ENCODE measurements at places on chromosomes 1 and 21. TPM values are rescaled to one million over a fixed set of nuclear protein-coding genes. Genes with fewer than 3 reads are reported as not detected.

GRCh38 chr1:52404975-52405338, 555 bp downstream of the PRPF38A start:
- DNase-seq: no peak

DNA sequence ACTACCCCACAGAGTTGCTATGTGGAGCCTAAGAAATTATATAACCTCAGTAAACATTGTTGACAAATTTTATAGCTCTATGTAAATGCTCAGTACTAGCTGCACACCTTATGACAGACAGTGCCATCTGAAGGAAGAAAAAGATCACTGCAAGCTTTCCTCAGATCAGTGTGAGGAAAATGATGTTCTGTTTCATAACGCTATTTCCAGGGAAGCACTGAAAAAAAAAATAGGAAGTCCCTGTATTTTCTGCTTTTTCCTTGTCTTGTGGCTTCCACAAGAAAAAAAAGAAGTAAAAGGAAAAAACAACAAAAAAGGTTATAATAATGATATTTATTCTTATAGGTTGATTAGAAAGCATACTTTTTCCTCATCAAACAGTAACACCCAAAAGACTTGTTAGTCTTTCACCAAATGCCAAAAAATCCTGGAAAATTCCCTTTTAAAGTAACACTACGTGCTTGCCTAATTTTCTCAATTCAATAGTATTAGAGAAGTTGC, 23.2 kb downstream of the LYST start:
- peak; percentile 39 for DNase-seq

- no peak for DNase-seq
Measured at GRCh38 chr1:59138402-59138801, 158.5 kb upstream of the FGGY start.

The MSH4 gene
- total RNA-seq: 0.80 TPM

DNA sequence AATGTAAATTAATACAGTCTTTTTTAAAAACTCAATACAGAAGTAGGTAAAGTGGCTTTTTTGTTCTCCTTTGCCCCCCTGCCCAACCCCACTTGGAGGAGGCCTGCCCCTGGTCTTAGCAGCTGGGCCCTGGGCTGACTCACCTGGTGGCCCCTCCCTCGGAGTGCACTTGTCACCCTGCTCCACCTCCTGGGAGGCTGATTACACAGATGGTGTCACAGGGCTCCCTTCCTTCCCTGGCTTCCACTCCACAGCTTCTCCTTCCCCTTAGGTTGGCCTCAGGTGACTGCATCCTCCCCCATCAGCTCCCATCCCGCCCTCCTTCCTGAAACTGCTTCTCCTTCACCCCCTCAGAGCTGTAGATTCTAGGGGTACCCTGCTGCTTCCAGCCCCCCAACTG, 11.7 kb upstream of the CAPN9 start:
- no peak for DNase-seq

The CDC20 gene
- 223 TPM for total RNA-seq

DNA sequence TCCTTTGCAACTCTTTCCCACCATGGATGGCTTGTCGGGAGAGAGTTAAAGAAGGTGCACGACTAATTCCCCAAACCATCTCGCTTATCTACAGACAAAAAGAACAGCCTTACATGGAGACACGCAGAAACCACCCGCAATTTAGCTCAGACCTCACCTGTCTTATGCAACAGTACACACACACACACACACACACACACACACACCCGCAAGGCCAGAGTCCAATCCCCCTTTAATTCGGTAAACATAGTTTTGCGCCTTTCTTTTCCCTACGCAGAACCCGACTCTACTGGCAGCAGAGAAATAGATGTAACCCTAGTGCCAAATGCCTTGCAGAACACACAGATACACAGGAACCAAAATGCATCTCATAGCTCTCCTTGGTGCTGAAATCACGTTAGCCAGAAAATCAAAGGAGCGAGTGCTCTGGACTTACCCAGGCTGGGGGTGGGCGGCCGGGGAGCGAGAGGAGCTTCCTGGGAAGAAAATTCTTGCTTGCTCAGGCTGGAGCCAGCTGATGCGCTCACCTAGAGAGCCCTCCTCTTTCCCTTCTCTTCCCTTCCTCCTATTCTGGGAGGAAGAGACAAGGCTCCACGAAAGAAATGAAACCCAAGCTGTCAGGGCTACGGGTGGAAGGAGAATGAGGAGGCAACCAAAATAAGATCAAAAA, 470 bp downstream of the TNR start:
- DNase-seq: no peak

DNA sequence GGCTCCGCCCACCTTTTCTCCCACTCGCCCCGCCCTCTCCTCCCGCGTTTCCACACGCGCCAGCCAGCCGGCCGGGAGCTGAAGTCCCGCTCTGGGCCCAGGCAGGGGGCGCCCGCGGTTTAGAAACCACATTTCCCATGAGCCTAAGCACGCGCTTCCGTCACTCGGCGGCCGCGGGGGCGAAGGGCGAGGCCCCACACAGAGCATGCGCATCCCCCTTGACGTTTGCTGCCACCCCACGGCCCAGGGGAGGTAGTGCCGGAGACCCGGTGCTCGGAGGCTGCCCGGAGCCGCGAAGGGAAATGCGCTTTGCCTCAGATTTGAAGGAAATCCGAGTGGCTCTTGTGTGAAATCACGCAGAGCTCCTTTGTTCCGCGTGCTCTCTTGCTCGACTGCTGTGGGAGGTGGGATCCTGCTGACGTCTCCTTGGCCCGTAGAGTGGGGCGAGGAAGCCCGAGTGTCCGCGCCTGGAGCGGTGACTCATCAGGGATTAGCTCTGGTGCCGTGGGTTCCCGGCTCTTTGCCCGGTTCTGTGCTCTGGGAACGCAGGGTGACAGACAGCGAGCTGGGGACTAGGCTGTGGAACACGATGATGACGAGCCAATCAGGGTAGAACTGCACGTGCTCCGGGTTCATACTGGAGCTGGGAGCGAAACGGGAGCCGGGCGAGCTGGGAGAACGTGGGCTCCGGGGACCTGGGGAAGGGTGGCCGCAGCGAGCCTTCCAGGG, 406 bp upstream of the B3GALNT2 start:
- DNase-seq: peak; percentile 99

The SELP gene
- total RNA-seq: not detected

DNA sequence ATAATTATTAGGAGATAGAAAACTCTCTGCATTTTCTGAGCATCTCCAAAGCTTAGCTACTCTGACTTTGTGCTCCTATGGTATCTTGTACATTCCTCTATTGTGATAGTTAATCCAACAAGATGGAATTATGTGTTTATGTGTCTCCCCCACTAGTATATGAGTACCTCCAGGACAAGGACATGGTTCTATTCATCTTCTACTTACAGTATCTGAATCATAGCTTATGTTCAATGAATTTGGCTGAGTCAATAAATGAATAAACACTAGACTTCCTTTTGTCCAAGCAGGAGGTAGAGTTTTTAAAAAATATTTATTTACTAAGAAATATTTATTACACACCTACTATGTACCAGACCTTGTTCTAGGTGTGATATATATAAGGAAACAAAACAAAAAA, 18.4 kb upstream of the CTH start:
- no peak for DNase-seq

DNA sequence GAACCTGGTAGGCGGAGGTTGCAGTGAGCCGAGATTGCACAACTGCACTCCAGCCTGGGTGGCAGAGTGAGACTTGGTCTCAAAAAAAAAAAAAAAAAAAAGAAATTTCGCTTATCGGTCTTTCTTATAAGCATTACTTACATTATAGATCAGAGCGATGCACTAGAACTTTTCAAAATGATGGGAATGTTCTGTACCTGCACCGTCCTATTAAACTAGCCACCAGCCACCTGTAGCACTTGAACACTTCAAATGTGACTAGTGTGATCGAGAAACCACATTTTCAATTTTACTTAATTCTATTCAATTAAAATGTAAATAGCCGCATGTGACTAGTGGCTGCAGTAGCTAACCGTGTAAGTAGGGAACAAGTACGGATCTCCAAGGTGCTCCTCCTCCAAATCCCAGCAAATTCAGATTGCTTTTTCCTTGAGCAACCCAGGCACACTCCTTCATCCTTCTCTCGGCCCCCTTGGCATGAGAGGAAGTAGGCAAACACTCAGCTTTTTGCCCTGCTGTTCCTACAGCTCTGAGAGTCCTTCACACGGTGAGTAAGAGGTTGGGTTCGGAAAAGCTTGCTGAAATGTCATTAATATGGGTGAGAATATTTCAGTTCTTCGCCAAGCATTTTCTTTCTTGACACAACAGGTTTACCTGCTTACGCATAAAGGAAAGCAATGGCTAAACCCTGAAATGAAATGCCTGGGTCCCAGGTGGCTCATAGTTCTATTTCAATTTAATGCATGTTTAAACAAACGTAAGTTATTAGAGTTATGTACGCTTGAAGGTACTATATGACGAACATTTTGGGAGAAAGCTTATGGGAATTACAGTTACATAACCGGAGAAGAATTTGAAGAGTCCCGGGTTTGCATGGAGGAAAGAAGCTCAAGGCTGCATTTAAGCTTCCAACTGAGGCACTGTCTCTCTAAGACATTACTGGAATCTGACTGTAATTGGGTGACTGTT, 69.5 kb upstream of the HUNK start:
- no peak for DNase-seq

The FYB2 gene
- total RNA-seq: not detected

- no peak for DNase-seq
Measured at GRCh38 chr1:46793126-46793525, 5.7 kb upstream of the CYP4B1 start.

The P3R3URF gene
- not detected for total RNA-seq

GRCh38 chr1:39632682-39633417, 6.6 kb downstream of the HEYL start:
- DNase-seq: no peak

DNA sequence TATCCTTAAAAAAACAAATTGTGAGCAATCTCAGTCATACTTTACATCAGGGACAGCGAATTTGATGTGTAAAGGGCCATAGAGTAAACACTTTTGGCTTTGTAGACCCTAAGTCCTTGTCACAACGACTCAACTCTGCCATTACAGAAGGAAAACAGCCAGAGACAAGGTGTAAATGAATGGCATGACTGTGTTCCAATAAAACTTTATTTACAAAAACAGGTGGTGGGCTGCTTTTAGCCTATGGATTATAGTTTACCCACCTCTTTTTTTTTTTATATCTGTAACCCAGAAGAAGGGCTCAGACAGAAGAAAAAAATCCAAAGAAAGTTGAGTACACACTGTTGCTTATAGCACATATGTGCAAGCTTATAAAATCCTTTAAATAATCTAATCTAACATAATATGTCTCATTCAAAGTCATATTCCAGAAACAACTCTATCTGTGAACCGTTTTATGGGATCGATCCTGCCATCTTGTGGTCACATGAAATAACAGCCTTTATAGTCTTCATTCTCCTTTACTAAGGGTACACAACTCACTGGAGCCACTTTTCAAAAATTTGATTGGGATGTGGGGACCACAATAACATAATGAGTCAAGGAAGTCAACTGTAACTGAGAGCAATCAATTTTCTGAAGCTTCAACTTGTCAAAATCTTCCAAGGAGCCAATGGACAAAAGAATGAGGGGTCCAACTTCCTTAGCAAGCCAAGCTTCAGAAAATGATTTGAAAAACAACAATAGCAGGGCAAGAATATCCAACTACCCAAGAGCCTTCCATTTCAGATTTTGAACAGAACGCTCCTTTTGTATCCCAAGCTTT, 142.2 kb upstream of the KRTAP19-8 start:
- peak; percentile 51 for DNase-seq

The CSF3R gene
- total RNA-seq: not detected

- DNase-seq: no peak
Measured at GRCh38 chr21:15066123-15066575, 1.3 kb upstream of the NRIP1 start.

DNA sequence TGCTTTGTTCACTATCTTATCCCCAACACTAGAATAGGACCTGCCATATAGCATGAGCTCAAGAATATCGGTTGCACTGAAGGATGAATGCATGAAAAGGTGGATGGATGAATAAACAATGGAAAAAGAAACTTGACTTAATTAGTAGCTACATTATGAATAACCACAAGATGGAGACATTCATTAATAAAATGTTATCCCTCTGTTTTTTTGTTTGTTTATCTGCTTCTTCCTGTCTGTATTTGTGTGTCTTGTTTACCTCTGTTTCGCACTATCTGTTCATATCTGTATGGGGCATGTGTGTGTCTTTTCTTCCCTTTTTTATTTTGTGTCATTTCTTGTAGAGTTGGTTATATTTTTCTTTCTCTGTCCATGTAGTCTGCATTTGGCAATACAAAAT, 1.1 kb upstream of the OR14I1 start:
- DNase-seq: no peak

The SHISAL2A gene
- total RNA-seq: 0.27 TPM

DNA sequence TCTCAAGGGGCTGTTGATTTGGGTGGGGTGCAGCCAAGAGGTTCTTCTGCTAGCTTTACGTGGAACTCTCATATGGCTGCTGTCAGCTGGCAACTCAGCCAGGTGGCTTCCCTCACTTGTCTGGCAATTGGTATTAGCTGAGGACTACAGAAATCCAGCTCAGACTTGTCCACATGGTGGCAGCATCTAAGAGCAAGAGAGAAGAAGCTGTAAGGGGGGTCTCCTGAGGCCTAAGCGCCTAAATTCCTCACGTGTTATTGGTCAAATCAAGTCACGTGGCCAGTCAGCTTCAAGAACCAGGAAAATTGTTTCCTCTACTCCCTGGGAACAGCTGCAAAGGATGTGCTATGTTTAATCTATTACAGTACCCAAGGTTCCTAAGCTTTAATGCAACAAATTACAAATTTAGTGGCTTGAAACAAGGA, 4.2 kb upstream of the DYRK3 start:
- peak; percentile 92 for DNase-seq

The USH2A gene
- total RNA-seq: not detected

- no peak for DNase-seq
Measured at GRCh38 chr1:109639841-109640184, 16.1 kb upstream of the GSTM4 start.

GRCh38 chr1:230853731-230854130, 14.6 kb downstream of the C1orf198 start:
- no peak for DNase-seq

DNA sequence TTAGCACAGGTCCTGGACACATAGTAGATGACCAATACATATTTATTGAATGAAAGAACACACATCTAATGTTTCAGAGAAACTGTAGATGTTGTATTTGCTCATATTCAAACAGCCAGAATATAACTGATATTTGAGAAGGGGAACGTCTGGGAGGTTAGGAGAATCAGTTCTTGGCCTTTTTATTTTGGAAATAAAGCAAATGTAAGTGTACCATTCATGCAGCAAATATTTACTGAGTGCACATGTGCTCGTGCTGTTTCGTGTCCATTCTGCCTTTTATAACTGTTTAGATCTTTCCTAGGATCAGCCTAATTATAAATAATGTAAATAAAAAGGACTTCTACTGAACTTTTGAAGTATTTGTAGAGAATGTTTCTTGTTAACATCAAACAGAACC, 103.8 kb downstream of the GREM2 start:
- DNase-seq: no peak

- DNase-seq: peak; percentile 60
Measured at GRCh38 chr1:174726167-174726879, 273.4 kb upstream of the CACYBP start.

- DNase-seq: no peak
Measured at GRCh38 chr1:241250465-241250864, 106.5 kb downstream of the RGS7 start.

- peak; percentile 100 for DNase-seq
Measured at GRCh38 chr1:157806431-157807149, 13.3 kb downstream of the FCRL1 start.

- no peak for DNase-seq
Measured at GRCh38 chr1:78146205-78146771, 100.5 kb downstream of the GIPC2 start.

The KLHL21 gene
- total RNA-seq: 7.6 TPM

GRCh38 chr1:95832370-95832769, 598.4 kb downstream of the RWDD3 start:
- no peak for DNase-seq

Measured in OCI-LY7 (cell line).